ENCODE measurements at places on chromosomes 4 and X.

GRCh38 chrX:14073556-14073955 is 43.9 kb upstream of the GEMIN8 start:
- no peak for DNase-seq

DNA sequence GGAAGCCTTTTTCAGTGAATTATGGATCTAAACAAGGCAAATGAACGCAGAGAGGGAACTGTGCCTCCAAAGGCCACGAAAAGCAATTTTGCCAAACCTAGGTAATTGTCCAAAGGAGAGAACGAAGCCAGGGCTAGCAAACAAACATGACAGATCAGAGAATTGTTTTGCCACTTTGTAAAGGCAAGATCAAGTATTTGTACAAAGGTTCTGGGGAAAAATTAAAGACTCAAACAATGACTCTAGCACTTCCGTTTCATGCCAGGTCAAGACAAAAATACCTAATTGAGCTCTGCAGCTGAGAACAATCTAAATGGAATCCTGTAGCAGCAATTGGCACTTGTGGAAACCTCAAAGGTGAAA is 8.5 kb downstream of the RBM47 start:
- no peak for DNase-seq

- no peak for DNase-seq
Observed at GRCh38 chr4:47664051-47664826, 173.6 kb downstream of the CORIN start.

- DNase-seq = no peak
Observed at GRCh38 chr4:75639124-75639695, 8.9 kb upstream of the CDKL2 start.

GRCh38 chr4:123096038-123096437 is 173.6 kb upstream of the NUDT6 start:
- DNase-seq = no peak

- no peak for DNase-seq
Observed at GRCh38 chr4:160353548-160353947, 1250.7 kb downstream of the RAPGEF2 start.

GRCh38 chr4:152850377-152850776 is 70.6 kb downstream of the ARFIP1 start:
- no peak for DNase-seq

DNA sequence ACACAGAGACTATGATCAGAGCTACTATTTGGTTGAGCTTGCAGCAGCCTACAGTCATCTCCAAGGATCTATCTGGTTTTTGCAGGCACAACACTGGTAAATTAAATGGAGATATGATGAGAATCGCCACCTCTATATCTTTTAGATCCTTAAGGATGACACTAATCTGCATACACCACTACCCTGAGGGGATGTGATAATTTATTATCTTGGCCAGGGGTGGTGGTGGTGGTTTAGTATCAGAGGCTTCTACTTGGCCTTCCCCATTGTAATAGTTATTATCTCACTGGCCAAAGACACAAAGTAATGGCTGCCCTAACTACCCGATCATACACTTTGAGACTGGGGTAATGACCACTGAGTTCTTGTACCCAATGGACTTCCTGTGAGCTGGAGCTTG is 21.2 kb downstream of the CCDC160 start:
- no peak for DNase-seq

GRCh38 chr4:182724414-182724813 is 192.8 kb downstream of the DCTD start:
- DNase-seq = no peak

GRCh38 chrX:27889878-27890277 is 82.1 kb downstream of the MAGEB10 start:
- DNase-seq = no peak

DNA sequence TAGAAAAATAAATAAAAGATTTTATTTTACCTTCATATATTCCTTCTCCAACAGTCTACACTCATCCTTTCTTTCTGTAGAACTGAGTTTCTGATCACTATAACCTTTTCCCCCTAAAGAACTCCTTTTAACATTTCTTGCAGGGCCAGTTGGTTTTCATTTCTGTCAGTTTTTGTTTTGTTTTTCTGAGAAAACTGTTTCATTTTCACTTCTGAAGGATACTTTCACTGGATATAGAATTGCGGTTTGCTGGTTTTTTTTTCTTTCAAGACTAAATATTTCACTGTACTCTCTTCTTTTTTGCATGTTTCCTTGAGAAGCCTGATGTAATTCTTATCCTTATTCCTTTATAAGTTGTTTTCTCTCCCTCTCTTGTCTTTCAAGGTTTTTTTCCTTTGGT is 90.4 kb upstream of the EOLA2 start:
- DNase-seq = no peak

- DNase-seq = no peak
Observed at GRCh38 chr4:95877636-95878035, 37.7 kb downstream of the PDHA2 start.

DNA sequence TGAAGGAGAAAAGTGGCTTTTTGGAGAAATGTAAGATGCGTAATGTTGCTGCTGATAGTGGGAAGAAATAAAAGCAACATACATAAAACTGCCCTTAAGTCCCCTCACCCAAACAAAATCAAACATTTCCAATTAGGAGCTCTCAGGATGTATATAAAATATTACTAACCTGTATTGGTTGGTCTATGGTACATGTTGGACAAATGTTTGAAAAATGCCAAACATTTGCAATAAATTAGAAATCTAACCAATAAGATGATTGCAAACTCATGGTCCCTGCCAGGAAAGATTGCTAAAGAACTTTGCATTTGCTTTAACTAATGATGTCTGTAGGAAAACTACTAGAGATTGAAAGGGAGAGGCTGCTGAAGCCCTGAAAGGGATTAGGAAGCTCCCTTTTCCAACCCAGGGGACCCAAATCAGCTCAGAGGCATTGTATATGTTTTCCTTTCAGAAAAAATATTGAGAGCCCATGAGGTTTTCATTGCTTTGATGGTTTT is 1.8 kb downstream of the SFRP2 start:
- DNase-seq = no peak

GRCh38 chr4:71538528-71538927 is 199.7 kb downstream of the SLC4A4 start:
- DNase-seq = no peak

DNA sequence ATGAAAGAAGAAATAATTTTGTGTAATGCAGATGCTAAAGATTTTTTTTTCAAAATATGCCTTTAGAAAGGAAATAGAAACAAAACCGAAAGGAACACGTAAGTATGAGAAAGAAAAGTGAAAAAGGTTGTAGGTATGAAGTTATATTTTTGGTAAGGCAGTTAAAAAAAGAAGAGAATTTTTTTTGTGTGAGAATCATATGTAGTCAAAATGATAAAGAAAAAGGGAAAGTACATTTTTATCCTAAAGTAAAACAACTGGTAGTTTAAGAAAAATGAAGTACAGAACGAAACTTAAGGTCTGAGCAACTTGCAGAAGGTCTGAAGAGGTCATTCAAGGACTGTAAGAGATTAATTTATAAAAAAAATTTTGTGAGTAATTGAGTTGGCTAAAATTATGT is 164.0 kb upstream of the TRAM1L1 start:
- no peak for DNase-seq

DNA sequence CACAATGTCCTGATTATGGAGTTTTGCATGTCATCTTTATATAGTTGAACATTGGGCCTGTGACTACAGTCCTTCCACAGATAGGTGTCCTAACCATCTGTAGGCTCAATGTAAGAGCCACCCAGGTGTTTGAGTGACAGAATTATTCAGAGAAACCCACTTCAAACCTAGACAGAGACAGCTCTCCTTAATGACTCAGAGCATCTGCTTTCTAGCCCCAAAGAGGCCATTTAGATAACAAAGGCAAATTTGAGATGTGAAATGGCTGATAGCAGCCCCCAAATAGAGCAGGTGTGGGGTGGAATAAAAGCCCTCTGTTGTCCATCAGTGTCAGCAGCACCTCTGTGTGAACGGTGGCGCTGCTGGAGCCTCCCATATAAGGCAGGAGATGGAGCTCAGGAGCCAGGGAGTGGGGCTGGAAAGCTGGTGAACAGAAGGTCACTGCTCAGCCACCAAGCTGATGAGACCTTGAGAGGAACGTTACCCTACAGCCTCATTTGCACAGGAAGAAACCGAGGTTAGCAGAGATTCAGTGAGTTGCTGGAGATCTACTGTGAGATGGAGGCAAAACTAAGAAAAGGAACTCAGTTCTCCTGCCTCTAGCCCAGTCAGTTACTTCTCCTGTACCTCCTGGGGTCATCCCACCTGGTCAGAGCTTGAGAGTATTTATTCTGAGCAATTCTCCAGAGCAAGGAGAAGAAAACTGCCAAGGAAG is 153.3 kb upstream of the LNX1 start:
- DNase-seq = peak; percentile 3

GRCh38 chr4:31575504-31575903 is 855.3 kb downstream of the PCDH7 start:
- no peak for DNase-seq

DNA sequence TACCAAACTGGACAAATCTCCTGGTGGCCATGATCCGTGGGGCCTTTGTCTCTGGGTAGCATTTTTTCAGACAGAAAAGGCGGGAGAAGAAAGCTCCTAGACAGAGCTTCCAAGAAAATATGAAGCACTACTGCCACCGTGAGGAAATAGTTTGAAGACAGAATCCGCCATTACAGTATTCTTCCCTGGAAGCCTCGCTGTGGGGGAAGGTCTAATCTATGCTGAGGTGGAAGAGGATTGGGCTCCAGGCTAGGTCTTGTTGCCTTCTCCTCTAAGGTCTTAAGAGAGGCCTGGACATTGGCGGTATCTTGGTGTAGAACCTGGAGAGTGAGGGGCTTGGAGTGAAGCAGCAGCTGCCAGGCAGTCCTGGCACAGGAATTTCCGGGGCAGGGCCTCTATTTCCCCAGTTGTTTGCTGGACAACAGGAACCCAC is 218.9 kb downstream of the OR13H1 start:
- DNase-seq = no peak

All from small intestine (tissue), 16 donors.